IMR-90 (cell line): ENCODE measurements at places on chromosomes 7 and 10. TPM values are rescaled to one million over a fixed set of nuclear protein-coding genes. Genes with fewer than 3 reads are reported as not detected.

The HNRNPA2B1 gene
- 49.3 and 118 TPM in 2 replicates for total RNA-seq

The VAX1 gene
- not detected in 2 replicates for total RNA-seq

The EIF3B gene
- 201 and 211 TPM in 2 replicates for total RNA-seq

The BICC1 gene
- total RNA-seq: 38.9 and 42.5 TPM in 2 replicates

The TRIL gene
- under 0.01 TPM in 2 replicates for total RNA-seq

The DNAJC1 gene
- 13.3 and 22.8 TPM in 2 replicates for total RNA-seq

The RAPGEF5 gene
- 0.18 and 0.28 TPM in 2 replicates for total RNA-seq

The PDE1C gene
- total RNA-seq: 53.3 and 61.5 TPM in 2 replicates
